Amniotic stem cell (primary cell): ENCODE measurements at places on chromosomes 7 and 10.

- DNase-seq: no peak
These were observed 7.3 kb downstream of the IL2RA start for GRCh38 chr10:6054884-6055283.

GRCh38 chr7:24963218-24963617, 16.8 kb downstream of the OSBPL3 start:
- DNase-seq: no peak

- DNase-seq: no peak
These were observed 618 bp upstream of the RELN start for GRCh38 chr7:103989785-103990767.

- no peak for DNase-seq
These were observed 421 bp downstream of the SMURF1 start for GRCh38 chr7:99143521-99143852.

GRCh38 chr10:734481-734880, 45.0 kb upstream of the DIP2C start:
- DNase-seq: no peak

- DNase-seq: no peak
These were observed 29.0 kb downstream of the PODXL start for GRCh38 chr7:131527456-131527855.

DNA sequence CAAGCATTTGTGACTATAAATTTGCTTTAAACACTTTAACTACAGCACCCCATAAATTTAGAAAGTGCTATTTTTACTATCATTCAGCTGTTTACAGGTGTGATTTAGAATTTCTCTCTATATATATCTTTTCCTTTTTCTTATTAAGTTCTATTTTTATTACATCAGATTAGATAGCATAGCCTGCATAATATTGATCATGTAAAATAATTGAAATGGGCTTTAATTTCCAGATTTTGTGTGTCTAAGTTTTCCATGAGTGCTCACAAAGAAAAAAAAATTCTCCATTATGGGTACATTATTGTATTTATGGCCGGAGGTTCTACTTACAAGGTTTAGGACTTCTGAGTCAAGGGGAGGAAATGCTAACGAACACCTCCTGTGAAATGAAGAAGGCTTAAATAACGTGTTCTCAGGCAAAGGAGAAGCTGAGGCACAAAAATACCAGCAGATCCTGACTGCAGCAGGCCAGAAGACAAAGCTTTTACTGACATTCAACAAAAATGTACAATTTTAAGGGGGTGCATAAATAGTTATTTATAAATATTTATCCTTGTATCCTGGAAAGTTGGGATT, 114.2 kb downstream of the RNF133 start:
- no peak for DNase-seq

DNA sequence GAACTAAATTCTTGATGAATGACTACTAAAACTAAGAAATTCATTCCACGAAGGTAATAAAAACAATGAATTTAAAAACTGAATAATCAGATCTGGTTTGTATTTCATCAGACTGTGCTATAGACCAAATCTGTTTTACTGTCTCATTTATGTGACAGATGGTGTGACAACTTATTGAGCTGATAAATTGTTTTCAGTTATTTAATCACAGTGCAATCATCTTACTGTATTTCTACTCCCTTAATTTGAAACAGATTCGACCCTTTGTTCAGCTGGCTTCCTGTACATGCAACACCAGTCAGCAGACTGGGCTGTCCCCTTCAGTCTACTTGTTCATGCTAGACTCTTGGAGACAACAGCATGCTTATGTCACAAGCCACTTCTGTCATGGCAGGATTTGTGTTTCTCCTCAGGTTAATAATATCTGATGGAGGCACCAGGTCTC, 150.9 kb downstream of the MBL2 start:
- DNase-seq: no peak

- no peak for DNase-seq
These were observed 230.5 kb upstream of the ZNF32 start for GRCh38 chr10:43879162-43879561.

DNA sequence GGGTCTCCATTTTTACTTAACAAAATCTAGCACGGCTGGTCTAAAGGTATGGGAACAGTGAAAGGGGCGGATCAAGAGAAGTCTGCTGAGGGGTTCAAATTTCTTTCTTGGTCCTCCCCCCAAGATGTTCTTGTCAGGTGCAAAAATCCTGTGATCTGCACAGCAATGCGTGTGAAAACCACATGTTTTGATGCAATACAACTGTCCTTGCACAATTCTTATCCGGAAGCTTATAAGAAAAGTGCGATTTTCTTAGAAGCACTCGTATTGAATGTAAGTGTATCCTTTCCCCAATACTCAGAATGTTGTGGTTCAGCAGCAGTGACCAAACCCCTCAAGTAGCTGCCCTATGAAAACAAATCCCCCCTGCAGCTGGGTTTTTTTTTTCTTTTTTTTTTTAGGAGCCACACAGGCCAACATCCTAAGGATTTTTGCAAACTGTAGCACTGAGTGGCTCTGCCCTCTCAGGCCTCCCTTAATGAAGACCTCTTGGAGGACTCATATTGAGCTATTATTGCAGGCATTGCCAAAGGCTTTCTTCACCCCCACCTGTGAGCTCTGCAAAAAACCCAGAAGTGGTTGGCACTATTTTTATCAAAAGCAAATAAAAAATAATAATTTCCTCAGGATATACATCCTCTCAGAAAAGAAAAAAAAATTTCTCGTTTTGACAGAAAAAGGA, 151.9 kb upstream of the ITGB1 start:
- no peak for DNase-seq

GRCh38 chr7:139645572-139646523, 122.4 kb downstream of the CLEC2L start:
- DNase-seq: peak; percentile 64

DNA sequence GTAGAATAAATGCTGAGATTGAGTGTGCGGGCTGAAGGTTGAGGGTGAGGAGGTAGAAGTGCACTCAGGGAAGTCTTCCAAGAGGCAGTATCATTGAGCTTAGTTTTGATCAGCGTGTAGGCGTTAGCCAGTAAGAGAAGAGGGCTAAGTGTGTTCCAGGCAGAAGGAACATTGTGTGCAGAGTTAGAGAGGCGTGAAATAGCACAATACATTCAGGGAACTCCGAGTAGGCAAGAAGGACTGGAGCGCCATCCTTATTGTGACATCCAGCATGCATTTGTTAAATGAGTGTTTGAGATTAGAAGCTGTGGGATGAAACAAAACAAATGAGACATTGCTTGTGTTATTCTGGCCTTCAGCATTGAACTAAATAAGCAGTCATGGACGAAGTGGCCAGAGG, 140.9 kb upstream of the MKLN1 start:
- no peak for DNase-seq

GRCh38 chr7:158284121-158284520, 303.5 kb downstream of the PTPRN2 start:
- no peak for DNase-seq

DNA sequence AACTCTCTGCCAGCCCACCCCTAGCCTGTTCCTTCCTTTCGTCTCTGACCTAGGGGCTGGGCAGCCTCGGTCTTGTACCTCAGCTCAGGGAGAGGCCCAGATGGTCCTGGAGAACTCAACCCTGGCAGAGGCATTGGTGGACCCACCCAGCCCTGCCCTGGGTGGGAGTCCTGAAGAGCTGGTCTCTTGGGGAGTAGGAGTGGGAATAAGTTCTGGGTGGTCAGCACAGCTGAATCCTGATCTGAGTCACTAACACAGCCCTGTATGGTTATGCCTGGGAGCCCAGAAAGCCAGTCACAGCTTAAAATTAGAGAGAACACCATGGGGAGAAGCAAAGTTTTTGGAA, 84.0 kb downstream of the SORBS1 start:
- DNase-seq: no peak

DNA sequence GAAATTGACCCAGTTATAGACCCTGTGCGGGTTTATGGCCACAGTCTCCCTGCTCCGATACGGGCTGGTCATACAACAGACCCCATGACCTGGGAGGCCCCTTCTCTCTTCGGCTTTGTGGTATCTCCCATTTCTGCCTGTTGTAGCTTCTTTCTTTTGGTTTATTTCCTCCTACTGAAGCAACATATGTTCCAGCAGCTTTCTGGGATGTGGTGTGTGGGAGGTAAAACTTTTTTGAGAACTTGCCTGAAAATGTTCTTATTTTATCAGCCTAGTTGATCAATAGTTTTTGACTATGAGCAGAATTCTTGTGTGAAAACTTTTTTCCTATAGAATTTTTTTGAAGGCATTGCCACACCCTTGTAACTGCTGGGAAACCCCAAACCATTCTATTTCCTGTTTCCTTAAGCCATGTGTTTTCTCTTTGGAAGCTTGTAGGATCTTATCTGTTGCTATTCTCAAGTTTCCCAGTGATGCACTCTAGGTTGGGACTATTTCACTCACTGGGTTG, 80.0 kb downstream of the DAGLB start:
- peak; percentile 46 for DNase-seq

DNA sequence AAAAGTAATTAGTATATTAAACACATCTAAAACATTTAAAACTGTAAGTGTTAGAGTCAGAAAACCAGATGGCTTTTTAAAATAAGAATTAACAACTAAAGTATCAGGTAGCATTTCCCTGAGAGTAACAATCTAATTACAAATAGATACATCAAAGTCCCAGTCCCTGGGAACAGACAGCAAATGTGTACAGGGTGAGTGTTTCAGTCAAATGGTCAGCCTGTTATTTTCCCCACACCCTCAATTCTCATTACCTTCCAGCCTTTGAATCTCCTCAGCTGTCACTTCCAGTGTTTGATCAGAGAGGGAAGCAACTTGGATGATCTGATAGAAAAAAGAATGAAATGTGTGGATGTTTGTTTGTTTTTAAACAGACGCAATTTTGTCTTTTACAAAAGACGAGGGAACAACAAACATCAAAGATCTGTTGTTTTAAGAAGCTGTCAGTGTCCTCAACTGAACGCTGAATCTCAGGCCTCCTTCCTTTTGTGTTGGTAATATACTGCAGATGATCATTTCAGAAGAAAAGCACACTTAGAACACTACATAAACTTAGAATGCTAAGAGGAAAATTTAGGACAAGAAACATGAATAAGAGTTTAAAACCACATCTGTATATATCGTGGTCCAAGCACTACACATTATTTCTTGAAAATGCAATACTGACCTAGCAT, 29.8 kb downstream of the CEP41 start:
- DNase-seq: no peak

DNA sequence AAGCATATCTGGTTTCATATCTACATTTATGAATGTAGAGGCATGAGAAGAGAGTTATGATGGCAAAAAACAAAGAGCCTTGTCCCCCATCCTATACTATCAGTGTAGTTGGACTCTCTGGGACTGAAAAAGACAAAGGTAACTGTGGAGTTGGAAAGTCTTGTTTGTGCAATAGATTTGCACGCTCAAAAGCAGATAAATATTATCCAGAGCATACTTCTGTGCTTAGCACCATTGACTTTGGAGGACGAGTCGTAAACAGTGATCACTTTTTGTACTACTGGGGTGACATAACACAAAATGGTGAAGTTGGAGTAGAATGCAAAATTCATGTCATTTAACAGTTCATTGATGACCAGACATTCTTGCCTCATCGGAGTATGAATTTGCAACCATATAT, 85.2 kb upstream of the EGFR start:
- no peak for DNase-seq

DNA sequence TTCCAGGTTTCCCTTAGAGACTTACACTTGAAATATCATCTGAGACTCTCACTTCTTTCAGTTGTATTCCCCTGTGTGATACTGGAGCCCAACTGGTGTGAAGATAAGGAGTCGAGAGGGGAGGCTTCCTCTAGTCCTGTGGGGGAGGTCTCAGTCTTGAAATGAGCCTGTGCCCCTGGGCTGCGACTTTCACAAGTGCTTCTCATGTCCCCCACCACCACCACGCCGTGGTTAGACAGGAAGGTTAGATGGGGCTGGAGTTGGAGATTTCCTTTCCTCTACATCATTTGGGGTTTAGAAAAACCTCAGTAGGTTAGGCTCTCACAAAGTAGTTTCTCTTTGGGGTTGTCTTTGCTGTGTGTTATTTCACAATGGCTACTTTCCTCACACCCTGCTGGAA, 25.6 kb upstream of the MKX start:
- DNase-seq: no peak

GRCh38 chr7:41536122-41536872, 166.6 kb downstream of the INHBA start:
- DNase-seq: no peak

DNA sequence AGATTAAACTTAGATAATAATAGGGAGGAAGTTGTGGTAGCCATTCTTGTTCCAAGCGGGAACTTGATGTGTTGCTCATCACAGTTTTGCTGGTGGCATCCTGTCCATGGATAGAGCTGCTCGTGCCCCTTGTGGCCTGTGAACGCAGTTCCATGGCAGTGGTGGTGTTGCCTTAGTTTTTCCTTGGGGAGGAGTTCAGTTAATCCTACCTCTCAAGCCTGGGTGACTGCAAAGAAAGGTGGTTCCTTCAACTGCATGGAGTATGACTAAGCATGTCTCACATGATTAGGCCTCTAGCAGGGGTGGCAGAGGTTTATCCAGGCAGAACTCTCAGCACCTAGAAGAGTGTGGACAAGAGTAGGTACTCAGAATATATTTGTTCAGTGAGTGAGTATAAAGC, 99.7 kb downstream of the MAPK8 start:
- DNase-seq: no peak

DNA sequence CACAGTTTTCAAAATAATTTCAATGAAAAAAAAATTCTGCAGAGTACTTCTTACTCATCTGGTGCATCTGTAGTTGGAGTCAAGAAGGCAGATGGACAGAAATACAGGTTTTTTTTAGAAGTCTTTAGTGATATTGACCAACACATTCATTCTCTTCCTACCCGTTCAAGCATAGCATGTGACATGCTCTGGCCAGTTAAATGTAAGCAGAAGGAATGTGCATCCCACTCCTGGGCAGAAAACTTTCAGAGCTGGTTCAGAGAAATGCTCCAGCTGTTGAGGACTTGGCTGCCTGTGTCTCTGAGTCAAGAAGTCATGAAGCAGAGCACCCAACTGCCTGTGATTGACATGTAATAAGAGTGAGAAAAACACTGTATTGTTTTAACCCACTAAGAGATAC, 665.3 kb upstream of the IGFBP3 start:
- DNase-seq: no peak

DNA sequence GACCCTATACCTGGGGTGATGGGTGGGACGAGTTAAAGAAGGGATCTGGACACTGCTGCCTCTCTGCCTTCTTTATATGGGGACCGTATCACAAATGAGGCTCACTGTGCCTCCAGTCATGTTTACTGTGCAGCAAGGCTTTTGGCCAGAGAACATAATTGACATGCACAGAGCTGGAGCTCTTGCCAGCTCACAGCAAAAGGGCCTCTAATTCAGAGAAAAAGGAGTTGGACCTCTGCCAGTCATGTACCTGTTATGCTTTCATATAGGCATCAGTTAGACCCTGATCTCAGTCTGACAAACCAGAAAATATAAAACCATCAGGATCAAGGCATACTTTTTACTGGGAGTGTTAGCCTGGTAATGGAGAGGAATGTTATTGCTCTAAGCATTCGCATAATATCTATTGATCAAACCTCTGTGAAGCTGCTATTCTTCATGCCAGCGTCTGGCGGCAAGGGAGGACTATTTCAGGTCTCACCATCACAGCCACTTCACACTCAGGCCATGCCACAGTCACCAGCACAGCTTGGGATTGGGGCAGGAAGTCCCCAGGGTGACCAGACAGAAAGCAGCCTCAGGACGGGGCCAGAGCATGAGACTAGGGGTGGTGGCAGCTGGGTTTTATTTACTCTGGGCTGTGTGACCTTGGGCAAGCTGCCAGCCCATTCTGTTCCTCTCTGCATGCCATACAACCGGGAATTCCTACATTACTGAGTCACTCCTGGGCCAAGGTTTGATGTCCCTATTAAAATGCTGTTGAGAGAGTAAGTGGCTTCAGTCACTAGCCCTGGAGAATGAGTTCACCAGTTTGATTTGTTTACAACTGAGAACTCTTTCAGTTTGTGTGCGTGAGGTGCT, 90.1 kb downstream of the NPSR1 start:
- DNase-seq: no peak

GRCh38 chr7:159105832-159106811, 38.5 kb downstream of the VIPR2 start:
- no peak for DNase-seq
